ENCODE measurements at places on chromosomes 7 and 10.

GRCh38 chr7:24197852-24198251 lies 86.1 kb upstream of the NPY start:
- no peak for DNase-seq

- no peak for DNase-seq
Measured at GRCh38 chr10:126959906-126960685, 54.9 kb downstream of the DOCK1 start.

- DNase-seq: no peak
Measured at GRCh38 chr7:71325151-71325550, 193.2 kb downstream of the GALNT17 start.

GRCh38 chr7:41641011-41641664 lies 61.8 kb downstream of the INHBA start:
- DNase-seq: no peak

DNA sequence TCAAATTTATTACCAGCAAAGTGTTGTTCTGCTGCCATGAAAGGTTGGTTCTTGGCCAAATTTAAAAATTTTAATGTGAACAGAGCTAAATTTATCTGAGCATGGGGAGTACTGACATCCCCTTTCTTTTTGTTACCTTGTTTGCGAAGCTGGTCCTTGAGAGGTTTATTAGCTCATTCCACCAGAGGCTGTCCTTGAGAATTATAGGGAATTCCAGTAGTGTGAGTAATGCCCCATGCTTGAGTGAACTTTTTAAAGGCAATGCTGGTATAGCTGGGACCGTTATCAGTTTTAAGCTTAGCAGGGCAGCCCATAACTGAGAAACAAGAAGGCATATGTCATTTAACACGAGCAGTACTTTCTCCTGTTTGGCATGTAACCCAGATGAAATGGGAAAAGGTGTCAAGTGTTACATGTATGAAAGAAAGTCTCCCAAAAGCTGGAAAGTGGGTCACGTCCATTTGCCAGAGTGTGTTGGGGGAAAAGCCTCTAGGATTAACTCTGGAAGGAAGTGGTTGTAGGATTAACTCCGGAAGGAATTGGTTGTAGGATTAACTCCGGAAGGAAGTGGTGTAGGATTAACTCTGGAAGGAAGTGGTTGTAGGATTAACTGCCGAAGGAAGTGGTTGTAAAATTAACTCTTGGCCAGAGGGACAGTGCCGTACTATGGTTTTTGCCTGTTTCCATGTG lies 37.3 kb upstream of the AKR1C2 start:
- no peak for DNase-seq

- no peak for DNase-seq
Measured at GRCh38 chr7:21617916-21618390, 75.1 kb downstream of the DNAH11 start.

DNA sequence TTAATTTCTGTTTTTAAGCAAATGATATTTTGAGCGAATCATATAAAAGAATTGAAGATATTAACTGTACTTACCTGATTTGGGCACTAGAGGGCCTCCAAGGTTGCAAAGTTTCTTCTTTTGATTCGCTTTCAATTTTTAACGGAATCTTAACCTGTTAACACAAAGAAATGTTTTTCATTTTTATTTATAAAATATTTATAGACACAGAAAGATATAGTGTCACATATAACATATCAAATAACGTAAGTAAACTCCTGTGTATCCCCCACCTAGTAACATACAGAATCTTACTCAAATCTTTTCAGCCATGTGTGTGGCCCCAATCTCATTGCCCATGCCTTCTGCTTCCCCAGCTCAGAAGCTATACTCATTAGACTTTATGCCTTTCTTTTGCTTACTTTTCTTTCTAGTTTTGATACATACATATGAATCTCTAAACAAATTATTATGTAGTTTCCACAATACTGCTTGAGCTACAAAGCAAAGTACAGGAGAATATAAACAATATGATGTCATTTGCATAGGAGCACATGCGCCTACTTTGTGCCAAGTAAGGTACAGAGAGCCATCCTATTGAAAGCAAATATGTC lies 49.5 kb upstream of the ZPBP start:
- DNase-seq: no peak

GRCh38 chr7:54778696-54779540 lies 19.9 kb upstream of the SEC61G start:
- no peak for DNase-seq

- no peak for DNase-seq
Measured at GRCh38 chr10:70990681-70991080, 102.3 kb upstream of the PCBD1 start.

DNA sequence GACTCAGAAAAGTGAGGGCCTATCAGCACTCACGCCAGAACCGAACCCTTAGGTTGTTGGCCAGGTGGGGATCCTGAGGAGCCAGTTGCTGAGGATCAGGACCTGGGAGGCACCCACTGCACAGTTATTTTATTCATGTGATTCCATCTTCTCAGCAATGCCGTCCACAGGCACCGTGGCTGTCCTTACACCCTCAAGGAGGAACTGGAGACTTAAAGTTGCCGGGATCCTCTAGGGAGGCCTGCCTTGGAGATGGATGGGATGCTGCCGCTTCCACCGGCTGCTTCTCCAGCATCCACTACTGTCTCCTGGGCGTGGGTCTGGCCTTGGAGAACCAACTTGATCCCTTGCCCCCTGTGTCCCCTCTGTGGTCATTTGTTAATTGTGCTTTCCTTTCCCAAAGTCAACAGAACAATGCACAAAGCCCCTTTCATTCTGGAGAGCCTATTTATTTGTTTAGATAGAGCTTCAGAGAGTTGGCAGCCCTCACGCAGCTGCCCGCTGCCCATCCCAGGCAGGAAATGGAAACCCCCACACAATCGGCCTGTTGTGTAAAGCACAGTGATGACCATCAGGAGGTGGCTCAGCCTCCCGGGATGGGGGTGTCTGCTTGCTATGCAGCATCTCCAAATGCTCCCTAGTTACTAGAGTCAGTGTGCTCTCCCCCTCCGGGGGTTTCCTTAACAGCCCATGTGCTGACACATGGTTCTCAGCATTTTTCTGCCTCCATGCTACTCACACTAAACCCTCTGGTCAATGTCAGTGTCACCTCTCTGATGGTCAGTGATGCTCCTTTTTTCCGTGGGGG lies 52.9 kb upstream of the IGFBP3 start:
- no peak for DNase-seq

DNA sequence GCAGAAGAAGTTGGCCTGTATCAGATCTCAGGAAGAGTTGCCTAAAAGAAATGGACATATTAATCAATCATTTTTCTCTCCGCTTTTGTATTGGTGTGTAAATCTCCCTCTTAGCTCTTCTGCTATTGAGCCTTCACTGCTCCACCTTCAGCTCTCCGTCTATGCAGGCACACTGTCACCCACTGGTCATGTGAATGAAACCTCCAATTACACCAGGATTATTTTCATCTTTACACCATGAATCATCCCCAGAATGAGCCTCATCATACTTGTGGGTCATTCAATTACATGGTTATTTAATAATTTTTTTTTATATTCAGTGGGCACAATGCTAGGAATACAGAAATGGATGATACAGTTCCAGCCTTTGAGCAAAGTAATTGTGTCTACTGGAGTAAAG lies 92.6 kb downstream of the LRRC4 start:
- DNase-seq: no peak

DNA sequence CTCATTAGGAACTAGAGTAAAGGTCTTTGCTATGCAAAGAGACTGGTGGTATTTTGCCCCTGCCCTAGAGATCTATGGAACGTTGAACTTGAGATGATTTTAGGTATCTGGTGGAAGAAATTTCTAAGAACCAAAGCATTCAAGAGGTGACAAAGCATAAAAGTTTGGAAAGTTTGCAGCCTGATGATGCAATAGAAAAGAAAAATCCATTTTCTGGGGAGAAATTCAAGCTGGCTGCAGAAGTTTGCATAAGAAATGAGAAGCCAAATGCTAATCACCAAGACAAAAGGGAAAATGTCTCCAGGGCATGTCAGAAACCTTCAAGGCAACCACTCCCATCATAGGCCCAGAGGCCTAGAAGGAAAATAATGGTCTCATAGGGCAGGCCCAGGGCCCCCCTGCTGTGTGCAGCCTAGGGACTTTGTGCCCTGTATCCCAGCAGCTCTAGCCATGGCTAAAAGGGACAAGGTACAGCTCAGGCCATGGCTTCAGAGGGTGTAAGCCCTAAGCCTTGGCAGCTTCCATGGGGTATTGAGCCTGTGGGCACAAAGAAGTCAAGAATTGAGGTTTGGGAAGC lies 16.5 kb downstream of the TFPI2 start:
- no peak for DNase-seq

GRCh38 chr7:47666164-47666862 lies 84.4 kb upstream of the TNS3 start:
- no peak for DNase-seq

GRCh38 chr7:158042156-158042880 lies 545.3 kb downstream of the PTPRN2 start:
- no peak for DNase-seq

DNA sequence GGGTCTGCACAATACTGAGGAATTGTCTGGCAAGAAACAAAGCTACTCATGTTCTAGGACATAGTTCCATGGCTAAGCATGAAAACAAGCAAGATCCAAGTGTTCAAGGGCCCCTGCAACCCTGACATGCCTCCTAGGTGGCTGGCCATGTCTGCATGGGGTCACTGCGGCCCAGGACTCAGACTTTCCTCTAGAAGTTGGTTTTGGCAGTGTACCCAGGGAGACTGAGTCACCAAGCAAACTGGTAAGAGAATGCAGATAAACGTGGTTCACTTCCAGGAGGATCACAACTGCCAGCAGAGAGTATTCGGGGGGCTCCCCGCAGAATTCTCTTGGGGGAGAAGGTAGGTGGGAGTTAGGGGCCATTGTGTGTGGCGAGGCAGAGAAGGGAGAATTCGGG lies 7.4 kb upstream of the PFKFB3 start:
- DNase-seq: no peak
